ENCODE measurements at places on chromosomes 16 and 17. TPM values are rescaled to one million over a fixed set of nuclear protein-coding genes. Genes with fewer than 3 reads are reported as not detected.

Gene GPR139
- total RNA-seq = not detected

Gene MILR1
- 8.8 TPM for total RNA-seq

DNA sequence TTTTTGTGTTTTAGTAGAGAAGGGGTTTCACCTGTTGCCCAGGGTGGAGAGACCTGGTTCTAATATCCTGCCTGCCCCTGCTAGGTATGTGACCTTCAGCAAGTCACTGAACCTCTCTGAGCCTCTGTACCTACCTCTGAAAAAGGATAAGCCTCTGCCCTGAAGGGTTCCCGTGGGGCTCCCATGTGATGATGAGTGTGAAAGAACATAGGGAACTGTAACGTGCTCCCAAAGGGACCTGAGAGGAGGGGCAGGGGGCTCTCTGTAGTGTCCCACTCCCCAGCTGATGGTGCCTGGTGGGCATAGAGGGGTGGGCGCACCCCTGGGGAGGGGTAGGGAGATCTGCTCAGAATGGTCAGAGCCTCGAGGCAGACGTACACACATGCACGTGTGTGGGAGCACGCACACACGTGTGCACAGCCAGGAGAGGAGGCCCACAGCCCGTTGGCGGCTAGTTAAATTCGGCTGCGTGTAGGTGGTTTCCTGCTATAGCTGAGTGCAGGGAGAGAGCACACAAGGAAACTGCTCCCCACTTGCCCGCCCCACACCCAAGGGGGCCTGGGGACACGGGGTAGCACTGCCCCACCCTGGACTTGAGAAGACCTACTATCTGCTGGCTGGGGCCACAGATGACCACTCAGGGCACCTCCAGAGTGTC lies 6.7 kb downstream of the KCNH4 start:
- H3K36me3 ChIP-seq = no peaks in the 10 kb centered on the region
- no peak overlapping the region for H3K27ac ChIP-seq
- no peak for DNase-seq
- no peak overlapping the region for H3K4me3 ChIP-seq
- H3K4me1 ChIP-seq = peaks cover 10% of the 10 kb centered on the region

- DNase-seq = no peak
- H3K27ac ChIP-seq = no peak overlapping the region
- no peaks in the 10 kb centered on the region for H3K36me3 ChIP-seq
These were observed 37.0 kb upstream of the PEMT start for GRCh38 chr17:17628388-17629008.

- peaks cover 6% of the 10 kb centered on the region for H3K36me3 ChIP-seq
- no peaks in the 10 kb centered on the region for H3K27me3 ChIP-seq
- DNase-seq = no peak
- no peak overlapping the region for H3K4me3 ChIP-seq
- no peaks in the 10 kb centered on the region for H3K4me1 ChIP-seq
- no peak overlapping the region for H3K27ac ChIP-seq
These were observed 30.7 kb downstream of the PRKAR1A start for GRCh38 chr17:68542698-68543463.

- H3K36me3 ChIP-seq = no peaks in the 10 kb centered on the region
- H3K27me3 ChIP-seq = no peaks in the 10 kb centered on the region
- no peak overlapping the region for H3K27ac ChIP-seq
- no peaks in the 10 kb centered on the region for H3K4me1 ChIP-seq
- no peak for DNase-seq
These were observed 17.1 kb downstream of the ST6GALNAC1 start for GRCh38 chr17:76626442-76626841.

Measured in thymus (tissue), 14 donors.